ENCODE measurements at places on chromosomes 5 and 9.

GRCh38 chr9:112894041-112894440 is 3.4 kb upstream of the SLC46A2 start:
- no peak for DNase-seq

DNA sequence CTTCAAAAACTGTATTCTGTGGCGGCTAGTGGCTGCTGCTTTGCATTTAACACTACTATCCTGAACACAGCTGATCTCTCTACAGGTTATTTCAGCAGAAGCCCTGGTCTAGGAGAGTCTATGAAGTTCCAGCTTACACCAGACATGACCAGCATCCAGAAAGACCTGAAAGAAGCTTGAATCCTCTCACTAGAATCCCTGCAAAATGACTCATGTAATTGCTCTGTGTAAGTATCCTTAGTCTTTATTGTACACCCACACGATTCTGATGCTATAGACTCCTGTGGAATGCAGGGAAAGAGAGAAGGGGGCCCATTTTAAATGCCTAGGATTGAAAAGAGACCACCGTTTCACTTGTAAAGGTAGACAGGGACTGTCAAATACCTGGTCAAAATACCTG is 859 bp upstream of the GRIA1 start:
- DNase-seq: no peak

GRCh38 chr5:138844812-138845513 is 30.2 kb downstream of the LRRTM2 start:
- DNase-seq: no peak

- DNase-seq: no peak
These were observed 129.6 kb upstream of the HMHB1 start for GRCh38 chr5:143682246-143682905.

- no peak for DNase-seq
These were observed 14.7 kb downstream of the BICD2 start for GRCh38 chr9:92749934-92750315.

- DNase-seq: no peak
These were observed 334.1 kb downstream of the RFX3 start for GRCh38 chr9:3191715-3192114.

Measured in SK-N-MC (cell line).